Body of pancreas (tissue), 4 donors: ENCODE measurements at places on chromosomes 7 and 10. TPM values are rescaled to one million over a fixed set of nuclear protein-coding genes. Genes with fewer than 3 reads are reported as not detected.
A peak's percentile ranks its signal among the peaks of the same experiment; 100 is the strongest.

FKBP9 gene
- total RNA-seq: 70.8 TPM

TMEM176B gene
- total RNA-seq: 36.3 TPM

PDSS1 gene
- 1.6 TPM for total RNA-seq

- peak; percentile 29 for DNase-seq
- H3K27me3 ChIP-seq: no peaks in the 10 kb centered on the region
- H3K27ac ChIP-seq: no peak overlapping the region
- H3K36me3 ChIP-seq: no peaks in the 10 kb centered on the region
- H3K4me3 ChIP-seq: peak overlapping the region; percentile 15
Measured at GRCh38 chr10:119207713-119208552, 562 bp downstream of the GRK5 start.

GRCh38 chr10:104109908-104110662 is 11.9 kb upstream of the SFR1 start:
- H3K36me3 ChIP-seq: no peaks in the 10 kb centered on the region
- no peaks in the 10 kb centered on the region for H3K27me3 ChIP-seq
- no peak for DNase-seq
- no peak overlapping the region for H3K4me3 ChIP-seq
- H3K27ac ChIP-seq: no peak overlapping the region

- no peak for DNase-seq
- H3K27me3 ChIP-seq: no peaks in the 10 kb centered on the region
- H3K36me3 ChIP-seq: no peaks in the 10 kb centered on the region
- no peak overlapping the region for H3K4me3 ChIP-seq
- H3K4me1 ChIP-seq: peaks cover 67% of the 10 kb centered on the region
Measured at GRCh38 chr10:79131836-79132631, 63.3 kb downstream of the ZMIZ1 start.

GRCh38 chr10:58642916-58643428 is 130.3 kb downstream of the BICC1 start:
- H3K36me3 ChIP-seq: no peaks in the 10 kb centered on the region
- H3K27ac ChIP-seq: no peak overlapping the region
- H3K27me3 ChIP-seq: no peaks in the 10 kb centered on the region
